ENCODE measurements at places on chromosomes 2 and 18.
A peak's percentile ranks its signal among the peaks of the same experiment; 100 is the strongest.

DNA sequence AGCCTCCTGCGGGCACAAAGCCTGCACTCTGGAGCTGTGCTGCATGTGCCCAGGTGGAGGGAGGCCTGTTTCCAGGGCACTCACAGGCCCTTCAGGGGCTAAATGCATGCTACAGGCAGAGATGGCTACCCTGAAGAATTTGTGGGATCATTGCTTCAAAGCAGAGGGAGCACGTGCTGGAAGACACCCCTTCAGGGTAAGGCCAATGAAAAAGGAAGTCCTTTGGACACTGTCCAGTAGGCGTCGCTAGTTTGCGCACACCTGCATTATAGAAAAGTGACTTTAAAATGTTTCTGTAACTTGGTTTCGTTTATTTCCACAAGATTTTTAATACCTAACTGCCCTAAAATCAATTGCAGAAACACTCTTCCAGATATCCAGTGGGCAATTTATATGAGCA is 325.3 kb downstream of the ZNF516 start:
- DNase-seq, result no peak

DNA sequence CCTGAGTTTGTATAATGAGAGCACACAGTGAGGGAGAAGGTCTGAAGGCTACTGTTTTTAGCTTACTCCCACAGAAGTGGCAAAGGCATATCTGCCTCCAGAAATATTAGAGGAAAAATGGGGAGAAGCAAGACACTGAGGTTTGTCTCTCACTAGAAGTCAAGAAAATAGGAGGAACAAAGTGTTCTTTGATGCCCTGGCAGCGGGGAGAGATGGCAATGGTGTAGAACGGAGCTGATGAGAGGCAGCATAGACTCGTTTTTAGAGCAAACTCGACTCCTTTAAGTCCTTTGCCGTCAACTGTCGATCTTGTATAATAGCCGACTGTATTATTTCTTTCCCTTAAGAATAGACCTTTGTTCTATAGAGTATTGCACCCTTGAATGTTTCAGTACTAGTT is 73.8 kb downstream of the ANKRD44 start:
- DNase-seq, result no peak

GRCh38 chr2:72031346-72032110 is 116.1 kb downstream of the CYP26B1 start:
- no peak for DNase-seq

DNA sequence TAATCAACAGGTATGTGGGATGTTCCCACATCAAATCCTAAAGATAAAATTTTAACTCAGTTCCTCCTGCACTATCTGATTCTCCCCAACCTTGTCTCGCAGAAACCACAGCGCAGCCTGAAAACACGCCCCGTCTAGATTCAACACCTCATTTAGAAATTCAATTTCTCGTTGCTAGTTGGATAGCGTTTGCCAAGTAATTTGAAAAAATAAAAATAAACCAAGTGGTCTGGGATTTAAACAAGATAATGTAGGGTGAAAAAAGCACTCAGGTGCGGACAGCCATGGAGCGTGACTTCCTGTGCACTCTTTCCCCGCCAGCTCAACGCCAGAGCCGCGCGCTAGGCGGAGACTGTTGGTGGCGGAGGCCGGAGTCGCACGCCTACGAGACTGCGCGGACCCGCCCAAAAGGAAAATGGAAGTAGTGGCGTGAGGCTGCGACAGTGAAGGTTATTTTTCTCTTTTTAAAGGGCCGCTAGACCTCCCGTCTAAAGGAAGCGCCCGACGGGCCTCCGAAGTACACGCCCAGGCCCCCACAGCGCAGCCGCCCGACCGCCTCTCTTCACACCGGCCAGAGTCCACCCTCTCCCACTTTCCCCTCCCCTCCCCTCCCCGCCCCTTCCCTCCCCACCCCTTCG is 615 bp upstream of the CCNT2 start:
- DNase-seq, result peak; percentile 79

- DNase-seq, result no peak
These were observed at the start of gene SLC14A1 for GRCh38 chr18:45723567-45724355. SLC14A1 (plus strand) TSS chr18:45724181; CDS start chr18:45730321, 6,140 bp downstream.

DNA sequence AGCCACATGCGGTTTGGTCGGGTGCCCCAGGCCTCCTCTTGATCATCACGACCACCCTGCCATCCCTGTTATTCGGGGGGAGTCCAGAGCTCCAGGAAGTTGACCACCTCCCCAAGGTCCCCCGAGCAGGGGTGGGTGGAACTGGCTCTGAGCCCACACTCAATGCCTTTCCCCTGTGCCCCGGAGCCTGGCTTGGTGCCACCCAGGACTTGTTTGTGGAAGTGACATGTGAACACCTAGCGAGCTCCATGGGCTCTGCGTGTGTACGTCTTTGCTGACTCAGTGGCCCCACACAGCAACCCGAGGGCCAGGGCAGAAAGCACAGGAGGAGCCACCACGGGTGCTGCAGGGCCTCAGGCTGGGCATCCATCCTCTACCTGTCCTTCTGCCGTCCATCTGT is 32.5 kb downstream of the ODC1 start:
- no peak for DNase-seq

DNA sequence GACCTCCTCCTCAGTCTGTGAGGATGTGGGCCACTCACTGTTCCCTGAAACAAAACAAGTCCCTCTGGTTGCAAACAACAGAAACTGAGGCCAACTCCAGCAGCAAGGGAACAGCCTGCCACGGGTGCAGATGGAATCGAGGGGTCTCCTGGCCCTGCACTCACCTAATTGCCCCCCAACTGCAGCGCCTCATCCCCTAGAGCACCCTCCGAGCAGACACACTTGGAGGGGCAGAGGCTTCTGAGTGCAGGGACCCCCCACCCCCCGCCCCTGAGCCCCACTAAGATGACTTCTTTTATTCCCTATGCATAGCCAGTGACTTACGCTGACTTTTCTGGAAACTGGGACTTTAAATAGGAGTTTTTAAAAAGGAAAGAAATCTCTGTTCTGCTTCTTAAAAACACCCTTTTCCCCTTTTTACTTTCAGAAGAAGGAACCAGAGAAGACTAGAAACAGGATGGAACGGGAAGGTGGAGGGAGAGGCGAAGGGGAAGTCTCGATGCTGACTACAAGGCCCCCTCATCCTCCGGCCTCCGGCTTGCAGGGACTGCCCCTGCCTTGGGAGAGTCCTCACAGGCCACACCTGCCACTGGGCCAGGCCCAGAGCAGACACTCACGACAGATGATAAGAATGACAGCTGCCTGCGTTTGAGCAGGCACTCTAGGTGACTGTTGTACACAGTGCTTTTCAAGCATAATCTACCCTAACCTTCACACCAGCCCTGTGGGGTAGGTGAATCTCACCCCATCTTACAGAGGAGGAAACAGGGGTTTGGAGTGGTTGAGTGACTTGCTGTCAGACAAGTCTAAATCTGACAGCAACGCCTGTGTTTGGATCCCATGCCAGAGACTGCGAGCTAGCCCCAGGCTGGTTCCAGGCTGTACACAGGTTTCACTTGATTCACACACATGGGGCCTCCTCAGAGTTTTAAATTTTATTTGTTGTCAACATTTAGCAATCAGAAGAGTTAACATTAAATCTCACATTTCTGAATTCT is 28.2 kb upstream of the BIN1 start:
- no peak for DNase-seq

- no peak for DNase-seq
These were observed 138.6 kb upstream of the ZC3H15 start for GRCh38 chr2:186347472-186347871.

- no peak for DNase-seq
These were observed 59.6 kb downstream of the NCK2 start for GRCh38 chr2:105804266-105804665.

- no peak for DNase-seq
These were observed 13.2 kb upstream of the ATP6V1B1 start for GRCh38 chr2:70922235-70923234.

GRCh38 chr2:170101789-170102188 is 76.2 kb upstream of the MYO3B start:
- no peak for DNase-seq

GRCh38 chr2:85265304-85265703 is 62.5 kb downstream of the TGOLN2 start:
- no peak for DNase-seq

GRCh38 chr2:150339282-150339681 is 148.2 kb downstream of the RND3 start:
- DNase-seq, result no peak
